ENCODE measurements at places on chromosomes 11 and 22. TPM values are rescaled to one million over a fixed set of nuclear protein-coding genes. Genes with fewer than 3 reads are reported as not detected.
A peak's percentile ranks its signal among the peaks of the same experiment; 100 is the strongest.

GRCh38 chr11:76910620-76911414, 50.1 kb downstream of the ACER3 start:
- no peak for DNase-seq

Gene DNAJB13
- 0.60 TPM for total RNA-seq

GRCh38 chr11:2862395-2863275, 22.9 kb downstream of the CDKN1C start:
- no peak for DNase-seq

Gene MFRP
- total RNA-seq: not detected

GRCh38 chr11:32775908-32776307, 18.6 kb downstream of the CCDC73 start:
- DNase-seq: no peak

DNA sequence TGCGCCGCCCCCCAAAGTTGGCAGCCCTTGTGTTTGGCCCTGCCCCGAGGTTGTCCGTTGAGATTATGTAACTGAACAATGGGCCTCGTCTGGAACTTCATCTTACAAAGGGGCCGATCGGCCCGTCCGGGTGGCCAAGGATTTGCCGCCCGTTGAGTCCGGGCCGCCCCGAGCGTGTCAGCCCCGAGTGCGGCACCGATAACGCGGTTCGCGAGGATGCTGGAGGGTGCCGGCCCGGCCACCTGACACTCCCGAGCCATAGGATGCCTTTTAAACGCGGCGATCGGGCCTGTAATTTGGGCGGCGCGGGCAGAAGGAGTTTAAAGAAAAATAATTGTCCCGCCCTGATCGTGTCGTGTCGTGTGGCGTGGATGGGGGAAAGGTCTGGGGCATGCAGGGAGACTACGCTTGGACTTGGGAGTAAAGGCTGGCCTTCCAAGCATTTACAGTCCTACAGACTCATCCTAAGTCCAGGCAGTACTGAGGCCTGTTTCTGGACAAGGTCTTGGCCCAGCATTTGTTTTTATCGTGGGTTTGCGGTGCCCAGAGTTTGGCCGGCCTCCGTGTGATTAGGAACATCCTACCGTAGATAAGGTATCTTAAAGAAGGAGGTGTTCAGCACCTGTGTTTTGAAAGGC, 1.3 kb downstream of the WEE1 start:
- DNase-seq: no peak

DNA sequence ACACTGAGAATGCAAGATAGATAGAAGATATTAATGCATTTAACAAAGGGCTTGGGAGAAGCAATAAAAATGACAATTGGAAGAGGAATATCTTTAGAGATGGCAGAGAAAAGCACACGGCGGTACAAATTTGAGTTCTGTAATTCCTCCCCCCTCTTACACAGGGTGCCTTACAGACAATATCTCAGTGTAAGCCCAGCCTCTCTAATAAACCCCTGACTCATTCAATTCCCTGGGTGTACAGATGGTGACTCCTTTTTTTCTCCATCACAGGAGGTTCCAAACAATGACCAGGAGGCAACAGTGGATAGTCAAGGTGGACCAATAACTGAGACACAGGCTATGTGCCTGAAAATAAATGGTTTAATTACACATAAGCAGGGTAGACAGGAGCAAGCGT, 598.6 kb downstream of the OPCML start:
- no peak for DNase-seq

- DNase-seq: no peak
Measured at GRCh38 chr22:27585141-27585540, 216.4 kb downstream of the MN1 start.

Gene ZNF280A
- total RNA-seq: not detected

DNA sequence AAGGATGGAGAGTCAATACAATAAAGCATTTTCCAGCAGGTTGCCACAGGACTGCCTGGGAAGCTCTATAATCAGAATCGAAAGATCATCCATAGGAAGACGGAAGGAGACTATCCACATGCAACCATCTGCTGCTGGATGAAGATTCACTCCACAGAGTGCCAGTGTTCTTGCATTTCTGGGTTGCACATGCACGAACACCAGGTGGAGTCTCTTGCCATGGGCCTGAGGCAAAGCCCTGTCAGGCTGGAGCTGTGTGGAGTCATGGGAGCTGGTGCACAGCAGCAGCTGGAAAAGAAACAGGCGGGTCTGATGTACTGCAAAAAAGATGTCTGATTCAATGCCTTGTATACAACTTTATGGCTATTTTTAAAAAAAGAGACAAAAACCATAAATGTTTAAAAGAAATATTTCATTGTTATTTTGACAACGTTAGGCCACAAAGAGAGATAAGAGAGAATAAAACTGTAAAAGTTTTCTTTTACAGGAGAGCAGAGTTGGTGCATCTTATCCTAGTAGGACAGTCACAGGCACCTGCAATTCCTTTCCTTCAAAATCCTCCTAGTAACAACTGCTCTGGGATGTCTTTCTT, 12.9 kb upstream of the FAT3 start:
- DNase-seq: no peak

- DNase-seq: no peak
Measured at GRCh38 chr11:15276621-15277020, 161.9 kb downstream of the INSC start.

DNA sequence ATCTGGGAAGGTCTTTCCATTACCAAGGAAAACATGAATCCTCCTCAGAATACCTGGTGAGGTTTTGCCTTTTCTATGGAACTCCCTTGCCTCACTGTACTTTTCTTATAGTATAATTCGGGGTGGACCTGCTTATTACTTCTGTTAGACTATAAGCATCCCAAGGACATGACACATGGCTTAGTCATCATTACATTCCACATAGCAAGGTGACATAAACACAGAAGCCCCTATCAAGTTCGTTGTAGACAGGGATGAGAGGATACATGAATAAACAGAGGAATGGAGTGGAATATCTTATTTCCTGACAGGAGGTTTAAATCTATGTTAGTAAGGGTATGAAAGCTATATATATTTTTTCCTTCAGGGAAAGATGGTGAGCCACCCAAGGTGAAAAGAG, 532.2 kb upstream of the CCDC90B start:
- DNase-seq: no peak

Gene SCUBE2
- total RNA-seq: 1.7 TPM

DNA sequence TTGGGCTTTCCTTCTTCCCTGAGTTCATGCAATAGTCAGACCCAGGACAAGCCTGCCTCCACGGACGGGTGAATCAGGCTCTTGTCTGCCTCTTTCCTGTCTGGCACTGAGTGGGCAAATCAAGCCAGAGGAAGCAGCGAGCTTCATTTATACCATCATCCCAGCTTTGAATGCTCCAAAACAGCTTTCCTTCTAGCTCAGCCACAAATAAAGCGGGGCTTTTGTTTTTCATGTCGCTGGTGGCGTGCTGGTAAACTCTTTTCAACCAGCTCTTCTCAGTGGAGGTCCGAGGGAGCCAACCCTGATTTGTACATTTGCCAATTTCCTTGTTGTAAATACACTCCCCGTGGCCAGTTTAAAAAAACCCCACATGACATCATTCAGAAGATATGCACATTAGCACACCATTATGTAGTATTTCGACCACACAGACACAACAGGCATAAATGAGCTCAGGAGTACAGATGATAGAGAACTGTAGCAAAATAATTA, 8.6 kb downstream of the C11orf91 start:
- DNase-seq: no peak

- DNase-seq: no peak
Measured at GRCh38 chr11:123103326-123103980, 41.5 kb upstream of the HSPA8 start.

Gene CDCA5
- total RNA-seq: 16.5 TPM

DNA sequence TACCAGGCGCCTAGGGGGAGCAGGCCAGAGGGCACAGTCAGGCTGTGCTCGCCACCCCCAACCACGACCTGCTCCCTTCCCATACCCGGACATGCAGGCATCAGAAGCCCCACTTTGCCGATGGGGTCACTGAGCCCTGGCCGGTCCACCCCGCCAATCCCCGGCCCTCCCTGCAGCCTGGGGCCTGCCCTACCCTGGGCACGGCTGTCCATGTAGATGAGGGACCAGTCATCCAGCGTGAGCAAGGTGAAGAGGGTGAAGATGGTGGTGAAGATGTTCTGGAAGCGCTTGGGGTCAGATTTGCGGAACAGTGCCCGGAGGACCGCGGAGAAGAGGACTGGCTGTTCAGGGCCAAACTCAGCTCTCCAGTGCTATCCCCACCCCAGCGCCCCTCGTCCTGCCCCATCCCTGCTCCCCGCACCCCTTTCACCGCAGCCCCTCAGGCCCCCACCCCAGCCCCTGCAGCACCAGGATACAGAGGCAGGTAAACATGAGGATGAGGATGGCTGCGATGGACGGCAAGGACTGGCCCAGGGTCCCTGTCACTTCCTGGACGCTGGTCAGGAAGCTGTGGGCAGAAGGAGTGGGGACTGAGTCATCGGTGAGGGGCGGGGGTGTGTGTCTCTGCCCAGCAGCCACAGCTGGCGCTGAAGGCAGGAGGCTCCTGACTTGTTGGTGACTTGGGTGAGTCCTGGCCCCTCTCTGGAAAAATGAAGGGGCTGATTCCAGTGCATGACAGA, 5.5 kb downstream of the CATSPER1 start:
- DNase-seq: no peak

GRCh38 chr22:49964136-49965090, 3.8 kb downstream of the PIM3 start:
- peak; percentile 38 for DNase-seq

GRCh38 chr11:95055283-95055897, 6.2 kb downstream of the KDM4F start:
- no peak for DNase-seq

- DNase-seq: no peak
Measured at GRCh38 chr11:7603031-7603781, 70.1 kb downstream of the CYB5R2 start.

GRCh38 chr11:130979386-130979972, 63.2 kb upstream of the SNX19 start:
- no peak for DNase-seq

- DNase-seq: no peak
Measured at GRCh38 chr22:21626073-21626734, 3.6 kb downstream of the YDJC start.

- DNase-seq: no peak
Measured at GRCh38 chr11:65476632-65477148, 22.2 kb upstream of the MALAT1 start.

- no peak for DNase-seq
Measured at GRCh38 chr11:104320097-104320496, 156.2 kb upstream of the PDGFD start.

DNA sequence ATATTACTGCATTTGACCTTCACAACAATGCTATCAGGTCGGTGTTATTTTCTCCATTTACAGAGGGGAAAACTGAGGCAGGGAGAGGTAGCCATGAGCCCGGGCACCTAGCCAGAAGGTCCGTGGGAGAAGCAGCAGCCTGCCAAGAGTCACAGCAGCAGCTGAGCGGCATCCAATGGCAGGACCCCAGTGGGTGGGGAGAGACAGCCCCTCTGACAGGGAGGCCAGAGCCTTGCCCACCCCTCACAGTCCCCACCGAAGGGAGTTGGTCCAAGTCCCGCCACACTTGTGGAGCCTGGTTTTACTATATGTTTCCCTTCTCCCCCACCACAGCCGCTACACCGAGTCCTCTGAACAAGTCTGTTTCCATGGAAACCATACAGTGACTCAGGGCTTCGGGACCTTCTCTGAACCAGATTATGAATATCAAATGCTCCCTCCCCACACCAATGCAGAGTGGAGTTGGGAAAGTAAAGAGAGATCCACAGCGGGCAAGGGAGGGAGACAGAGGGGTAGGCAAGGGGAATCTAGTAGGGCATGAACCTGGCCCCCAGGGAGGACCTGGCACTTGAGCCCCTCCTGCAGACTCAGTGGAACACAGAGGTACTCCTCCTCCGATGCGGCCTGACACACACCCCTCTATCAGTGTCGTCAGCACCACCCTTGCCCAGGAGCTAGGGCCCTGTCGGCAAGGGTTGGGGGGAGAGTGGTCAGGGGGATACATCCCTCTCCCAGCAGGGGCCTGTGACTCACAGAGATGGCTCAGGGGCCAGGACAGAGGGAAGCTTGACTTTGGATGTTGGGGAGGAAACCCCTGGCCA, 2.5 kb downstream of the CHST1 start:
- DNase-seq: no peak

Gene C22orf23
- total RNA-seq: not detected

Gene CARNS1
- 24.6 TPM for total RNA-seq

Gene FOLH1
- not detected for total RNA-seq

GRCh38 chr11:66564538-66564937, 3.9 kb downstream of the CTSF start:
- DNase-seq: no peak

Gene SYT13
- 6.8 TPM for total RNA-seq

GRCh38 chr22:16966251-16966650, 41.8 kb downstream of the GAB4 start:
- no peak for DNase-seq

DNA sequence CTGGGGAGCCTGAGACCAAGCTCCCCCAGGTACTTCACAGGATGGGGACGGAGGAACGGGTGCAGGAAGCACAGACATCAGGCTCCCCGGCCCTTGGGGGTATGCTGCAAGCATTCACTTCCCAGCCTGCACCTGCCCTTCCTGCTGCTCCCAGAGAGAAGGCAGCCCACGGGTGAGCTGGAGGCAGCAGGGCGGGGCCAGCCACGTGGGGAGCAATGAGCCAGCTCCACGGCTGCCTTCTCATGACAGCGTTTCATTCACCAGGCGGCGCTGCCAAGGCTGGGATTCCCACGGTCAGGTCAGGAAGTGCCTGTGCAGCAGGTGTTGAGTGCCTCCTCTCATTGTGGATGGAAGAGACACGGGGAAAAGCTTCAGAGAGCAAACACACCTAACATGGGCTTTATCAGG, 14.5 kb upstream of the PHLDA2 start:
- DNase-seq: no peak

- DNase-seq: peak; percentile 29
Measured at GRCh38 chr11:74466916-74467885, at the start of gene KCNE3. Gene KCNE3, minus strand, starts transcription at chr11:74467549. Its CDS starts 9,986 bp downstream, at chr11:74457563.

DNA sequence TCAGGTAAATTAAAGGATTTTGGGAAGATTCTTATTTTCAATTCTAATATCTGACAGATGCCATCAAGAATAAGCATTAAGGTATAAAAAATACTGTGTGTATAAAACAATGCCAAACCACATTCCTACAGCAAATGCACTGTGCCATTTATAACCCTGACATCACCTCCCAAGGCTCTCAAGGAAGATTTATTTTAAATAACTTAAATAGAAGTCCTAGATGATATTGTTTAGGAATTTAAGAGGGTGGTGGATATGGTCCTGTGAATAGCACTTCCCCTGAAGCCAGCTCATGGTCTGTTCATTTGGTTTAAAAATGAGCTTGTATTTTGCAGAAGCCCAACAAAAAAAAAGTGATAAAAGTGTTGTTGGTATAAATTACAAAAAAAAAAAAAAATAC, 32.1 kb downstream of the PPIL2 start:
- no peak for DNase-seq

DNA sequence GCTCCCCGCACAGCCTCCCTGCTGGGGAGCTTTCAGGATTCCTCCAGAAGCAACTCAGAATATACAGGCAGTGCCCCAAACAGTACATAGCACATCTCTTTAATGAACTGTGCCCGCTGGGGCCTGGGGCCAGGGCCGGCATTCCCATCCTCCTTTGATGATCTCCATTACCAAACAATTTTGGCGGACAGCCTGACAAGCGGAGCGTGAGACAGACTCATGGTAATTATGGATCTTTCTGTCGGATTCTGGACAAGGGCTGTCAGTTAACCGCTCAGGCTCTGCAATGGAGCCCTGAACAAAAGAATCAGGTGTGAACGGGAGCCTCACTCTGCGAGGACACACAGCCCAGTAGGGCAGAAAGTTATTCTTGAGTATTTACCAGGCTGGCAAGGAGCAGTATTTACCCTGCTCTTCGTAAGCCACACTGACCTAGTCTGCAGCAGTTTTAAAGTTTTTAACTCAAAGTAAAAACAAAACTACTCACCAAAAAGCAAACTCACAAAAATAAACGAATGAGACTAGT, 174.0 kb downstream of the TBC1D22A start:
- no peak for DNase-seq

Data from mesothelial cell of epicardium (in vitro differentiated cells).